ENCODE measurements at places on chromosomes 1 and 21.

GRCh38 chr1:81259625-81260411 lies 540.9 kb upstream of the ADGRL2 start:
- DNase-seq: no peak

- DNase-seq: no peak
Measured at GRCh38 chr1:10575616-10576015, 100.9 kb downstream of the PEX14 start.

GRCh38 chr1:114758256-114758832 lies 560 bp upstream of the CSDE1 start:
- DNase-seq: peak; percentile 61

DNA sequence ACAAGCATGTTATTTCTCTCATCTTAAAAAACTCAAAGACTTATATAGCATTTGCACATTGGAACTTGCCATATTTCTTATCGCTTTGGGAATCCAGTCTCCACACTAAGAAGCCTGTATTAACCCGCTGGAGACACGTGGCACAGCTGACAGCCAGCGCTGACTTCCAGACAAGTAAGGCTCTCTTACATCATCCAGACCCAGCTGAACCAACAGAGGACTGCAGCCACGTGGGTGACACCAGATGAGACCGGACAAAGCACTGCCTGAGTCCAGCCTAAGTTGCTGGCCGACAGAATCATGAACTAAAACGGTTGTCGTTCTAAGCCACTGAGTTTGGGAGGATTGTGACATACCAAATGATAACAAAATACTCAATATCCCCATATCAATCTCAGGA lies 6.3 kb upstream of the CD247 start:
- no peak for DNase-seq

DNA sequence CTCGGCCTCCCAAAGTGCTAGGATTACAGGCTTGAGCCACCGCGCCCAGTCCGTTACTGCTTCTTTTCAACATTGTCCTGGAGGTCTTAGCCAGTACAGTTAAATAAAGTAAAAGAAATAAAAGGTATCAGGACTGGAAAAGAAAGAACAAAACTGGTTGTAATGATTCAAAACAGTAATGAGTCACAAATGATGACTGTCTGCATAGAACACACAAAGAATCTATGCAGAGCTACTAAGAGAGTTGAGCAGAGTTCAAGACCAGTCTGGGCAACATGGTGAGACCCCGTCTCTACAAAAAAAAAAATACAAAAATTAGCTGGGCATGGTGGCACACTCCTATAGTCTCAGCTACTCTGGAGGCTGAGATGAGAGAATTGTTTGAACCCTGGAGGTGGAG lies 23.4 kb downstream of the BCAR3 start:
- DNase-seq: no peak

DNA sequence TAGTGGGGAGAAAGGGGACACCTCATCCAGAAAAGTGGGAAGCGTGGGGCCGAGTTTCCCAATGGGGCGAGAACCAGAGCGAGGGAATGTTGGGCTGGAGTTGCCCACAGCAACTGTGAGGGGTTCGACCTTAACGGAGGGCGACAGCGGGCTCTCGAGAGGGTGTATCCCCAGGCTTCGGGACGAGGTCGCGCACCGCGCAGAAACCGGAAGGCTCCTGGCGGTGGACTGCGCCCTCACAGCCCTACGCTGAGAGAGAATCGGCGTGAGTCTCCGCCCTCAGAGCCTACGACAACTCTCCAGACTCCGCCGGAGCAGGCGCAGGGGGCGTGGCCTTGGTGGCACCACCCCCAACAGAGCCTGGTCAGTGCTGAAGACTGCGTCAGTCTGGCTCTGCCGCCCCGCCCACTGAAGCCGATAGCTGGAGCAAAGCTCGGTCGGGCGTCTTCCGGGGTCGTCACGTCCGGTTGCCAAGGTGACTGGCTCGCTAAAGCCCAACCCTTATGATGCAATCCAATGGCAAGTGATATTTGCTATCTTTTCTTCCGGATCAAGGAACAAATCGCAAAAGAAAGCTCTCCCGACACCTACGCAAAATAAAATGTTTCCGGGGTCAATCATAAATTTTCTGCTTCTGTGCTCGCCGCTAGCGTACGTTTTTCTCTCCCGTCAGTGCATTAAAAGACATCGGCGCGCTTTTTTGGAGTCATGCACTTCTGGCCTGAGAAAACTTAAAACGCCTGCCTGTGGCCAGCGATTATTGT lies at the start of gene LRIF1:
TSS of gene LRIF1 (minus strand) at position 232 of the 764 bp plus-strand sequence. CDS start 234 bp downstream, outside the sequence.
- peak; percentile 100 for DNase-seq

DNA sequence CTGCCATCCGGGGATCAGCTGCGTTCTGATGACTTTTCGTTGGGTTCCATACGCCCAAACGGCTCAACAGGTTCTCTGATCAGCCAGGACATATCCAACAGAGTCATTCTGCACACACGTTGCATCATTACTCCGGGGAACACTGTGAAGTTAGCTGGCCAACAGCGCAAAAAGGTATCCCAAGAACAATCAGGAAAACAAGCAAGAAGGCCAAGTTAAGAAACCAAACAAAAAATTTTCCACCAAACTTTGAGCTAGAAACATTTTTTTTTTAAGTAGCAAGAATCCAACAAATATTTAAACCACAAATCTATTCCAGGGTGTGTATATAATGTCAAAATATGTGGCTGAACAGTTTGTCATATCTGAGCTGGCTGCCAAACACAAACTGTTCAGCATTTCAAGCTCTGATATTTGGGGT lies 29.2 kb downstream of the NID1 start:
- no peak for DNase-seq

DNA sequence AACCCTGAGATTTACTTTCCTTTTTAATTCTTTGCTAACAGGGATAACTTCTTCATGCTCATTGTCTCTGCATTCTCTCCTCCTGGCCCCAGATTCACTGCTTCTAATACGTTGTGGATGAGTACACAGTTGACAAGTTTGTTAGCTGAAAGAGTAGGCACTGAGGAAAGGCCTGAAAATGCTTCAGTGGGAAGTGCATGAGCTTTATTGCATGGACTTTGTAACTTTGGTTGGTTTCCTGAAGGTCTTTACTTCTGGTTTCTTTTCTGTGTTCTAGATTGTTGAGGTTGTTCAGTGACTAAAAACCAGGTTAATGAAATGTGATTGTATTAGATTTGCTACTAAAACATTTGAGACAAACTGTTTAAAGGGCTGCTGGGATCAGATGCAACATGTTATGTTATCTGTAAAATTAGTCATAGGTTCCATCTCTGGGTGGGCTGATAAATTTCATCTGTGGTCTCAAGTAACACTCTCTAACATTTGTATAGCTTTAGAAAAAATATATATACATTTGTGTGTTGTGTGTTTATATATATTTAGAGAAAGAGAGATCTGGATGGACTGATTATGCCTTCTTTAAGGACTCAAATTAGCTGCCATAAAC lies 19.1 kb downstream of the LRIG2 start:
- no peak for DNase-seq

All from MV-4-11 (cell line).